ENCODE measurements at places on chromosomes 6 and 20.

- no peak for DNase-seq
These were observed 28.4 kb upstream of the MAS1L start for GRCh38 chr6:29516108-29516507.

GRCh38 chr6:151060096-151060765 is 179.5 kb upstream of the AKAP12 start:
- no peak for DNase-seq

- no peak for DNase-seq
These were observed 30.0 kb upstream of the PTGIS start for GRCh38 chr20:49597825-49598395.

DNA sequence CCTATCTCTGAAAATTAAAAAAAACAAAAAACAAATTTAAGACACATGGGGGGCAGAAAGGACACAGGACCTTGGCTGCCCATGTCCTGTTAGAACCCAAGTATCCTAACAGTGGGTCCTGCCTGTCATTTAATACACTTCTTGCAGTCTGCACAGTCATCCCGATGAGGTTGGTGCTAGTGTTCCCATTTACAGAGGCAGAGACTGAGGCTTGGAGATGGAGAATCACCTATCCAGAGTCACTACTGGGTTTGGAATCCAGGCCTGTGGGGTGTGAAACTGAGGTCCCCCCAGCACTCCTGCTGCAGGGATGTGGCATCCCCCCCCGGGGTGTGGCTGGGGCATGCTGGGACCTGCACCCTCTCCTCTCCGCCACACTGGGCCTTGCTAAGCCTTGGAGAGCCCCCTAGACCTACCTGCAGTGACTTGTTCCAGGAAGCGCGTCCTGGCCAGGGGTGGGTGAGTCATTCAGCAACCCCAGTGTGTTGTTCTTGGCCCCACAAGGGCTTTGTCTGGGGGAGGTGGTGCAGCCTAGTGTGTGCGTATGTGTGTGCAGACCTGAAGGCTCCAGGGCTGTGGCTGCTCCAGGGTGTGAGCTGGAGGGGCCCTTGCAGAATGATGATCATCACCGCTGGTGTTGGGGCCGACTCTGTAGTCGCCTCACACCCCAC is 49.7 kb downstream of the BCAS4 start:
- DNase-seq = no peak

DNA sequence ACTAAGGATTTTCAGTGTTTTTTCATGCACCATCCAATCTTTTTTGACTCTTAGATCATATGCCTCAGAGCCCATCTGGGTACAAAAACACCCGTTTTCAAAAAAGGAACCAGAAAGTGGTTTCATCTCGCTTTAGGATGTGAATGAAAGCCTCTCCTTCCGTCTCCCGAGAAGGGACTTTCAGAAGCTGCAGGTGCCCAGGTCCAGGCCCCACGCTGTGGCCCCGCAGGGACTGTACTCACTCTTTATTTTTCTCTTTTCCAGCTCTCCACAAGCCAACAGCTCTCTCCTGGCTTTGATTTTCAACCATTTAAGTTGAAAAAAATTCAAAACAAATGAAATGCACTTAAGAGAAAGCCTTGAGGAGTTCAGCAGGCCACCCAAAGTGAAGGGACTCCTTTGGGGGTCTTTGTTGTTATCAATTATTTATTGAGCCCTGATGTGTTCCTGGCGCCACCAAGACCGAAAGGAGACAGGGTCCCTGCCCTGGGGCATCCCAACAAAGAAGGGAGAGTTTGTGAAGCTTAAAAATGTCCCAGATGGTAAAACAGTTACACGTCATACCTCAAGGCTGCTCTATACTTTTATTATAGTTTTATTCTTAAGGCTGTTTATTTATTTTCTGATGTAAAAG is 467.3 kb downstream of the PREX1 start:
- no peak for DNase-seq

GRCh38 chr20:57818418-57819181 is 108.8 kb upstream of the PMEPA1 start:
- DNase-seq = no peak

DNA sequence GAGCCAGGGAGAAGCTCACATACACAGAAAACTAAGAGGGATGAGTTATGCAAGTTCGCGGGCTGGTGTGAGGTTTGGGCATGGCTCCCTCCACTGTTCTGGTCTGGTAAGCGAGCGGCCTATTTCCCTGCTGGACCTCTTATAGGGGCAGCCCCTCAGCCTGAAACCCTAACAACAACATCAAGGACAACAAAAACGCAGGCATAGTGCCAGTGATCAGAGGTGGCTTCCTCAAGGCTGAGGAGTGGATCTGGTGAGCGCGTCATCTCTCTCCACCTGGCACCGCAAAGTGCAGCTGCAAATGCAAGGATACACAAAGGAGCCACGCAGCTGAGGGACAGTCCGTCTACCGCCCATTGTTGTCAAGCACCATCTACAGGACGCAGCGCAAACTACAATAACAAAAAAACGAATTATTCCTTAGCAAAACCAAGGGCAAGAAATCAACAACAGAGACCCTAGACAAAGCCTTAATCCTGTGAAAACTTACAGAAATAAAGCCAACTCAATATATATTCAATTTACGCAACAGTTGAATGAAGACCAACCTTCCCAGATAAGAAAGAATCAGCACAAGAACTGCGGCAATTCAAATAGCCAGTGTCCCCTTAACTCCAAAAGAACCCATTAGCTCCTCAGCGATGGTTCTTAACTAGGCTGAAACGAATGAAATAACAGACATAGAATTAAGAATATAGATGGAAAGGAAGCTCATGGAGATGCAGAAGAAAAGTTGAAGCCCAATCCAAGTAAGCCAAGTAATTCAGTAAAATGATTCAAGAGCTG is 9.2 kb upstream of the DEFB110 start:
- DNase-seq = no peak

- DNase-seq = no peak
These were observed 59.7 kb downstream of the GRIK2 start for GRCh38 chr6:101453221-101453620.

GRCh38 chr6:139060332-139060731 is 31.8 kb downstream of the ABRACL start:
- no peak for DNase-seq

DNA sequence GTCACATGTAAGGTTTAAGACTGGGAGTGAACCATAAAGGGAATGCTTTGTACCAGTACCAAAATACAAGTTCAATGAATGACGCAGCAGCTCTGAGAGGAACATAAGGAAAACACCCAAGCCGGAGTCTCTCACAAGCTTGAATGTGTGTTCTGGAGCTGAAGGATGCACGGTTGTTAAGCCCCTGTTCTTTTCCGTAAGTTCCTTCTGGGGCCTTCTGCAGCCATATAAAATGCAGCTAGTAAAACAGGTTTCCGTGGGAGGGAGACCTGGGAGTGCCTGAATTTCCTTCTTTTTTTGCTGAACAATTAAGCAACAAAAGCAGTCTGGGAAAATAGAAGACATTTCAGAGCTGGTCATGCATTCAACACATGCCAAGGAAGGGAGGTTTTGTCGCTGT is 73.2 kb upstream of the JAG1 start:
- no peak for DNase-seq

DNA sequence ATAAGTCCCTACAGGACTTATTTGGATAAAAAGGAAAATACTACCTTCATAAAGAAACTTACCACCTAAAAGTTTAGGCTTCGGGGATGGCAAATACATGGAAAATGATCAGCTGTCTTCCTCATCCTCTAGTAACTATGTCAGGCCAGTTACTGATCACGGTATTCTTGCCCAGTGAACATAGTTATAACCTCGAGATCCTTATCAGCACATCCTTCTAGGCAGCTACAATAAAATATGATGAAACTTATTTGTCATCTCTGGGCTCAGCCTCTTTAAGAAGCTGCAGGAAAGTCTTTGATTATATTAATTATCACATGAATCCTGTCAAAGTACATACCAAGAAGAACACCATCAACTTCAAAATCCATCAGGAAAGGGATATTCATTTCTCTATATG is 41.8 kb downstream of the SF3B5 start:
- no peak for DNase-seq

Data from stimulated activated CD4-positive, alpha-beta T cell treated with anti-CD3 and anti-CD28 coated beads, Interleukin-1b, Interleukin-23, amount 100 ng/mL, for 4 hours (primary cell).